ENCODE measurements at places on chromosomes 16 and 17. TPM values are rescaled to one million over a fixed set of nuclear protein-coding genes. Genes with fewer than 3 reads are reported as not detected.

The NOL11 gene
- total RNA-seq = 38.8 TPM

The PITPNM3 gene
- total RNA-seq = 23.4 TPM

The KRT25 gene
- not detected for total RNA-seq

The MT1H gene
- total RNA-seq = not detected

The CDH3 gene
- 192 TPM for total RNA-seq

The KREMEN2 gene
- total RNA-seq = 0.19 TPM

The CMC2 gene
- 7.4 TPM for total RNA-seq

The MPP2 gene
- 0.48 TPM for total RNA-seq

The IL17C gene
- total RNA-seq = 2.4 TPM
